ENCODE measurements at places on chromosomes 7 and 10. TPM values are rescaled to one million over a fixed set of nuclear protein-coding genes. Genes with fewer than 3 reads are reported as not detected.

DNA sequence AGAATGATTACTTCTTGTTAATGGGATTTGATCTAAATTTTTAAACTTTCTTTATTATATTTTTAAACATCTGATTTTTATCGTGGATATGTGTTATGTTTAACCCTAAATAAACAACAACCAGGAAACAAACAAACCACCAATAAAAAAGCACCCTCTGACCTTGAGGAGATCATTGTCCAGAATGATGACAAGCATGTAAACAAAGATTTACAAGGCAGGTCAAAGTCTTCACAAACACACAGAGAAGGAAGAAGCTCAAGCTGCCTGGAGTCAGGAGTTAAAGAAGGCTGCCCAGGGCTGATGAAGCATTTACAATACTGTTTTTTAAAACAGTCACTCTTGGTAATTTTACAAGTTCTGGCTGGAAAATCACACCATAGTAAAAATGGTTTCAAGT is 31.0 kb upstream of the EGFR start:
- no peak for DNase-seq

DNA sequence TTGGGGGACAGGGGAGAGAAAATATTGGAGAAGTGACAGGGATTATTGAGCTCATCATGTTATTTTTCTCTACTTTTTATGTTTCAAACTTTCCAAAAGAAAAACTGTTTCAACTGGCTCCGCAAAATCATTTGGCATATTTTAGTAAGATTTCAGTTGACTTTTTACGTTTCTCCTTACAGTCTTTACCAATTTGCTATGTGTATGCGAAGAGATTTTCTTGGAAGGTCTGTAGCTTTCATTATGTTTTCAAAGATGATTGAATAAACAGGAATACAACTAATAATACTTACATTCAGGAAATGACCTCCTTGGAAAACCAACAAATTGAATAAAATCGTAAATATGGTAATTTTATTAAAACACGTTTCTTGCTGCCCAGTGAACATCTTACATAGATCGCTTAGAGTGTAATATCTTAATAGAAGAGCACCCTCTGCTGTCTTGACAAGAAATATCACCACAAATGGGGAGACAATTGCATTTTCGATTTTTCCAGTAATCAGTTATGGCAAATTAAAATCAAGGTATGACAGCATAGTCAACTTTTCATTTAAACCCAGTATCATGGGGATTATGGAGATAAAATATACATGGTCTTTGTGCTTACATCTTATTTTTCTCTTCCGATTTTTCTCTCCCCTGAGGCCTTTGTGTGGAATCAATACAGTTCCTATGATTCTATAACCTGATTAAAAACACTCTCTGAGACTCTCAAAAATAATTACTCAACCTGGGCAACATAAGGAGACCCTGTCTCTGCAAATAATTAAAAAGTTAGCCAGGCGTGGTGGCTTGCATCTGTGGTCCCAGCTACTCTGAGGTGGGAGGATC is 43.1 kb downstream of the MBL2 start:
- no peak for DNase-seq

- DNase-seq: no peak
These were observed 214.2 kb downstream of the WDR11 start for GRCh38 chr10:121065330-121065729.

DNA sequence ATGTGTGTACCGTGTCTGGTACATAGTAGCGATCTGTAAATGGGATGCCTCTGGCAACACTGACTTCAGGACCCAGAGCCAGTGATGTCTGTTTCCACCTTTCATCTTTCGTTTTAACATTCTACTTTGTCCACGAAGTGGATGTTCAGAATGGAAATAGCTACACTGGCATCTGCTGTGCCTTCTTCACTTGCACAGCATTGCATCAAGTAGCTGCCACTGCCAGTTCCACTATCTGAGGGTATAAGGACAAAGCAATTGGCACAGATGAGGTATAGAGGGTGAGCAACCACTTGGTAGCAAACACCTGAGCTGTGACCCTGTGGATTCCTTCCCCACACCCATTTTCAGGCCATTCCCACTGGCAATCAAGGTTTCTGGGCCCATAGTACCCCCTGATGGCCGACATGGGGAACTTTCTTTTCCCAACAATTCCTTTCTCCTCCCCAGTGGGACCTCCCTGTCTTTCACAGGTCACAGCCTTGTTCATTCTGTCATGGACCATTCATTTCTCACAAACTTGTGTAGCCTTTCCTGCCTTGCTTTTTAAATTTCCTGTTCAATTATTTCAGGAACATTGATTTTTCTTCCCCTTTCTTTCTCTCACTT is 4.0 kb downstream of the ITGA8 start:
- DNase-seq: no peak

DNA sequence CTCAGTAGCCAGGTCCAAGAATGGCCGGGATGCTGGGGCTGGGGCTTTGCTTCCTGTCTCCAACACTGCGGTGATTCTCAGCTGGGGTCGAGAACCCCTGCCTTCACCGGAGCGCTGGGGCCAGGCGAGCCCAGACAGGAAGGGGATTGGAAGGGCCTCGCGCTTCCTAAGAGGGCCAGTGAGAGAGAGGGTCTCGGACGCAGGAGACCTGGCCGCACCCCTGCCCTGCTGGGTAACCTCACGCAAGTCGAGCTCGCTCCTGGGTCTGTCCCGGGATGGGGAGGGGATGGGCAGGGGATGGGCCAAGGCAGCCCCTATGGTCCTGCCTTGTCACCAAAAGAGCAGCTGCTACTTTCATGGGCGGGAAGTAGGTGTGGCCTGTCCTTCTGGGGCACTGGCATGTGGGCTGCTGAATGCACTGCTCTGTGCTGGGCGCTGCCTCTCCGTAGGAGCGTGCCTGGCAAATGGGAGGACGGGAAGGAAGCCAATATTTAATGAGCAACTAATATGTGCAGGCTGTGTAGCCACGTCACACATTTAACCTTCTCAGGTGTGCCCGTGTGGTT is 20.0 kb downstream of the KCNK18 start:
- no peak for DNase-seq

DNA sequence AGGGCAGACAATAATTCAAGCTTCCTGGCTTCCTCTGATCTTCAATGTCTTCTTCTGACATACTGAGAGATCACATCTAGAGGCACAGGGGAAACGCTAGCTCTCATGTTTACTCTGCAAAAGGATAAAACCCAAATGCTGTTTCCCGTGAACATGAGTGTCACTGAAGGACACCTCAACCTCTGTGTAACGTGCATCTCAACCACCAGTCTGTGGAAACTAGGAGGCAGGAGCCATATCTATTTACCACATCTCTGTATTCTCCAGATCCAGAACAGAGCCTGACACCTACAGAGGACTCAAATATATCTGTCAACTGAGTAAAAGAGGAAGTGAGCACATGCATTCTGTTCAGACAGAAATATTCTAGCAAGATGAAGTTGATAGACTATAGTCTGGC is 140.3 kb upstream of the TARP start:
- DNase-seq: no peak

GRCh38 chr10:129771991-129772431 is 192.1 kb downstream of the EBF3 start:
- DNase-seq: peak; percentile 50

- no peak for DNase-seq
These were observed 34.7 kb downstream of the MRPS24 start for GRCh38 chr7:43834463-43835251.

Gene HDAC9
- total RNA-seq: 28.0 TPM

Gene OR13A1
- not detected for total RNA-seq

Gene CALHM1
- not detected for total RNA-seq

Gene CXCL12
- total RNA-seq: 64.0 TPM

Gene MKLN1
- total RNA-seq: 28.5 TPM

Measured in right atrium auricular region (tissue), 2 donors.